ENCODE measurements at places on chromosomes 16 and 17. TPM values are rescaled to one million over a fixed set of nuclear protein-coding genes. Genes with fewer than 3 reads are reported as not detected.

- H3K27ac ChIP-seq = no peak overlapping the region
- H3K4me3 ChIP-seq = no peak overlapping the region
- peaks cover 52% of the 10 kb centered on the region for H3K36me3 ChIP-seq
- DNase-seq = no peak
- H3K27me3 ChIP-seq = no peaks in the 10 kb centered on the region
These were observed 30.2 kb downstream of the MSI2 start for GRCh38 chr17:57286399-57287105.

DNA sequence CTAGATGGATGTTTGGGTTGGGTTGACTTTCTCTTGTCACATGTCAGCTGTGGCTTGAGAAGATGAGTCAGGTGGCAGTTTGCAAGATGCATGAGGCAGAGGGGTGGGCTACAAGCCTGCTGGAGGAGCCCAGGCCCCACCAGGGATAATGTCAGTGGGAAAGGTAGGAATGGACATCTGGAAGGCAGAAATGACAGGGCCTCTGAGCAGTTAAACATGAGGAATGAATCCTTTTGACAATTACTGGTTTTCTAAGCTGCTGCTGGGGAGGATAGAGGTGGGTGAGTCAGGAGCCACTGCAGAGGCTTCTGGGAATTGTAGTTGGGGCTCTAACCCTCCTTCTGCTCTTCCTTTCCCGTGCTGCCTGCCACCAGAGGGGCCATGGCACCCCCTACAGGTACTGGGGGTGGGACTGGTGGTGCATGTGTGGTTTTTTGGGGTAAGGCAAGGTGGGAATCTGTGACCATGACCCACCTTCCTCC lies 15.7 kb downstream of the SLC52A1 start:
- H3K27me3 ChIP-seq = no peaks in the 10 kb centered on the region
- H3K27ac ChIP-seq = no peak overlapping the region
- peaks cover 8% of the 10 kb centered on the region for H3K36me3 ChIP-seq
- H3K4me1 ChIP-seq = peaks cover 21% of the 10 kb centered on the region
- H3K4me3 ChIP-seq = no peak overlapping the region

DNA sequence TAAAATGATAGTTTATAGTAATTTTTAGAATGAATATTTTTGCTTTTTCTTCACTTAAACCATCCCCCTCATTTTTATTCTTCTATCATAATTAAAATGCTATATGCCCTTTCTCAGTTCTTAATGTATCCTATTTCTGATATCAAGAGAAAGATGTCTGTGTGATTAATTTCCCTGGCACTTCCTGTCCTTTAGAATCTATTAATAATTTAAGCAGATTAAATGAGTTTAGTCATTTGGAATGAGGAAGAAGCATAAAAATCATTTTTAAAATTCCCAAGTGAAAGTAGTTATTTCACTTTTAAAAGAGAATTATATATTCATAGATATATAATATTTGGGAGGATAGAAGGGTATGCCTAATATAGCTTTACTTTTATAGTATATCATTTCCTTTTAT lies 27.8 kb upstream of the CDR2 start:
- no peaks in the 10 kb centered on the region for H3K27me3 ChIP-seq
- H3K4me3 ChIP-seq = no peak overlapping the region
- peak overlapping the region; percentile 18 for H3K27ac ChIP-seq

- H3K4me3 ChIP-seq = no peak overlapping the region
- H3K27ac ChIP-seq = no peak overlapping the region
- no peaks in the 10 kb centered on the region for H3K36me3 ChIP-seq
- DNase-seq = no peak
- no peaks in the 10 kb centered on the region for H3K4me1 ChIP-seq
- no peaks in the 10 kb centered on the region for H3K27me3 ChIP-seq
These were observed 218.7 kb downstream of the NTN1 start for GRCh38 chr17:9239793-9240658.

DNA sequence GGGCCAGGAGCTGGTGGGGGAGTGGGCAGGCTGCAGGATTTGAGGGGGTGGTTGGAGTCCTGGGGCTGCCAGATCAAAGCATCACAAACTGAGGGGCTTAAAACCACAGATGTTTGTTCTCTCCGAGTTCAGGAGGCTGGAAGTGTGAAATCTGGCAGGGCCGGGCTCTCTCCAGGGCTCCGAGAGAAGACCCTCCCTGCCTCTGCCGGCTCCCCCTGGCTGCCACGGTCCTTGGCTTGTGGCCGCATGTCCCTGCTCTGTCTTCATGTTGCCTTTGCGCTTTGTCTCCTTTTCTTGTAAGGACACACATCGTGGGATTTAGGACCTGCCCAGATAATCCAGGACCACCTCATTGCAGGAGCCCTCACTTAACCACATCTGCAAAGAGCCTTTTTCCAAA lies 139.8 kb upstream of the GSE1 start:
- no peak for DNase-seq
- H3K4me3 ChIP-seq = no peak overlapping the region
- no peaks in the 10 kb centered on the region for H3K4me1 ChIP-seq
- no peaks in the 10 kb centered on the region for H3K36me3 ChIP-seq
- H3K27me3 ChIP-seq = no peaks in the 10 kb centered on the region
- no peak overlapping the region for H3K27ac ChIP-seq

- DNase-seq = no peak
- H3K27me3 ChIP-seq = no peaks in the 10 kb centered on the region
- H3K36me3 ChIP-seq = peaks cover 2% of the 10 kb centered on the region
- H3K4me3 ChIP-seq = no peak overlapping the region
These were observed 25.8 kb downstream of the SAP30BP start for GRCh38 chr17:75692976-75693375.

AURKB gene
- total RNA-seq = 82.4 TPM

EVI2A gene
- not detected for total RNA-seq

CMTM1 gene
- total RNA-seq = 0.61 TPM

EMP2 gene
- not detected for total RNA-seq
